Kidney glomerular epithelial cell (primary cell): ENCODE measurements at places on chromosomes 6 and 20.

DNA sequence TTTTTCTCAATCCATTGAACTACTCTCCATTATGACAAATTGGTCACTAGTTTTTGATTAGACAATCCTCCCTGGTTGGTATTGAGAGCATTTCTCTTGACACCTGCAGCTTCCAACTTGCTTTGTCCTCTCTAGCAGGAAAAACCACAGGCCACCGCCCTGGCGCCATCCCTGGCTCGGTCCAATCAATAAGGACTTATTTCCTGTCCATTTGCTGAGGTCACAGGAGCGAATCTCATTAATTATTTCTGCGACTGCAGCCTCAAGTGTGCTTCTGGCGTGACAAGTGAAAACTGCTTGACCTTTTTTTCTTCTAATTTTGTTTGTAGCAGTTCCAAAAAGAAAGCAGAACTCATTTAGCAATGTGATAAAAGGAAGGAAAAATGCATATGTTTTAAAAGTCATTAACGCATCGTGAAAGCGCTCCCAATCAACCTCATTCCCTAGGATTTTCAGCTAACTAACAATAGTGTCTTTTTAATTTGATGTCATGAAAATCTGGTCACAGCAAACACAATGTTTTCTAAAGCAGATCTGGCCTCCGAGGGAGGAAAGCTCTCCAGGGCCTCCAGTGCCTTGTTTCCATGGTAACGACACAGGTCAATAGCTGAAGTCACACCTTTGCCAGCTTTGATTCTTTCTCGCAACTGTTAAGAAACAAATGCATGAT, 39.0 kb upstream of the BEND3 start:
- no peak for DNase-seq

DNA sequence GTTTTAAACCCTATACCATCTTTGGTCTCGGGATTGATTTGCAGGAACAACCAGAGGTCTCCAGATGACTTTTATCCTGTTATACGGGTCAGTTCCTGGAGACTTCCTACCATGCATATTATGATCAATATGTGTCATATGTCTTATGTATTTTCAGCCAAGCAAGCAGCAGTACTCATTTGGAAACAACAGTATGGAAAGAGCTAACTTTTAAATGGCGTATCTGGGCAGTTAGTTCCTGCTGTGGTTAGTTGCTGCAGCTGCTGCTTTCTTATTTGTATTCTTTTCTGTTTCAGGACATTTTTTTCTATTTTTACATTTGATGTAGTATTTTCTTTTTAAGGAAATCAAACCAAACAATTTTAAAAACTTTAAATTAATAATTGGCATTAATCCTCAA, 207.5 kb downstream of the MANEA start:
- DNase-seq, result no peak

GRCh38 chr6:28225056-28225834, at the start of gene ZSCAN9:
ZSCAN9 (plus strand) TSS chr6:28225275; CDS start chr6:28227085, 1,810 bp downstream.
- peak; percentile 95 for DNase-seq

DNA sequence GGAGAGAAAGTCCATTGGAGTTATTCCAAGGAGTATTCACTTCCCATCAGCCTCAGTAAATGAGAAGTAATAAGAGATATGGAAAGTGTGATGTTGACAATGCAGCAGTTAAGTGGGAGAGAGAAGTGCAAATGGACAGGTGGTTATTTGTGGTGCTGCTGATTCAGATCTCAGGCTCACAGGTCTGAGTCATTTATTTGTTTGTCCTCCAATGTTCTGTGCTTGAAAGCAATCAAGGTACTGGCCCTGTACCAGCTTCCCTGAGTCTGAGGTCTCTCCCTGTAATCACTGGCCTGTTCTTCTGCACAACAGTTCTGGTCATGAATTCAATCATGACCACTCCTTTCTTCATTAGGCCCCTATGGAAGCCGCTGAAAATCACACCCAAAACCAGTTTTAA, 827.7 kb downstream of the MAFB start:
- no peak for DNase-seq

DNA sequence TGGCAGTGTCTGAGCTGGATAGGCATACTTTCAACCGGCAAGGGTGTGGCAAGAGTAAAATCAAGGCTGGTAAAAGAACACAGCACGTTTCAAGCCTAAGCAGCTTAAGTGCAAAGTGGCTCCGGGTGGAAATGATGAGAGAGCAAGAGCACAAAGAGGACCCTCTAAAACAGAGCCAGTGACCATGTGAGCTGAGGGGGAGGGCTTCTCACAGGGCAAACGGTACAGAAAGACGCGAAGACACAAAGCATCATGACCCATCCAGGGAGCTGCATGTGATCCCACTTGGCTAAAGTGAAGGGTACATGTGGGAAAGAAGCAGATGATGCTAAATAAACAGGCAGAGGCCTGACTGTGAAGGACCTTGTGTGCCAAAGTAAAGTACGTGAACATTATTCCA, 25.7 kb downstream of the FKBP5 start:
- no peak for DNase-seq

DNA sequence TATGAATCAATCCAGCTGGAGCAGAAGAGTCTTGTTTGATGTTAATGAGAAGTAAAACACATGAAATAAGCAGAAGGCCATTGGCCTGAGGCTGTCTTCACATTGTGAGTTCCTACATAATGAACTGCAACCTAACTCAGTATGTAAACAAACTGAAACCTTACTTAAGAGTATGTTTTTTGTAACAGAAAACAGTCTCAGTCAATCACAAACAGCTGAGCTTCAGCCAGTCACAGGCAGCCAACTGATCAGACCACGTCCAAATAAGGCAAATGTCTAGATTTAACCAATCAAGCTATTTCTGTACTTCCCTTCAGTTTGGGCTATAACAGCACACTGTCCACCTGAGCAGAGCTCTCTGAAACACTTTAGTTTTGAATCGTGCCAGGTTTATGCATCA, 234.7 kb downstream of the TRDN start:
- no peak for DNase-seq

GRCh38 chr6:89434150-89434499, 1.2 kb downstream of the ANKRD6 start:
- DNase-seq, result no peak

GRCh38 chr6:71488186-71488585, 199.6 kb downstream of the OGFRL1 start:
- no peak for DNase-seq

DNA sequence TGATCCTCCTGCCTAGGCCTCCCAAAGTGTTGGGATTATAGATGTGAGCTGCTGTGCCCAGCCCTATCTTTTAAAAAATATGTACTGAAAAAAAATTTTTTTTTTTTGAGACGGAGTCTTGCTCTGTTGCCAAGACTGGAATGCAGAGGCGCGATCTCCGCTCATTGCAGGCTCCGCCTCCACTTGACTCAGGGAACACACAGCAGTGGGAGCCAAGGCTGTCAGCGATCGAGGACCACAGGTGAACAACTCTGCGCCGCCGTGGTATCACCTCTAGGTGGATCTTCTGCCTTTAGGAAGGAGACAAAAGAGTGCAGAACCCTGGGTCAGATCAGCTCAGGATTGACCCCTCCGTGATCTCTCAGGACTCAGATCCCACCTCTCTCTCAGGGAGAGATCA, 13.7 kb downstream of the RAET1E start:
- DNase-seq, result no peak

DNA sequence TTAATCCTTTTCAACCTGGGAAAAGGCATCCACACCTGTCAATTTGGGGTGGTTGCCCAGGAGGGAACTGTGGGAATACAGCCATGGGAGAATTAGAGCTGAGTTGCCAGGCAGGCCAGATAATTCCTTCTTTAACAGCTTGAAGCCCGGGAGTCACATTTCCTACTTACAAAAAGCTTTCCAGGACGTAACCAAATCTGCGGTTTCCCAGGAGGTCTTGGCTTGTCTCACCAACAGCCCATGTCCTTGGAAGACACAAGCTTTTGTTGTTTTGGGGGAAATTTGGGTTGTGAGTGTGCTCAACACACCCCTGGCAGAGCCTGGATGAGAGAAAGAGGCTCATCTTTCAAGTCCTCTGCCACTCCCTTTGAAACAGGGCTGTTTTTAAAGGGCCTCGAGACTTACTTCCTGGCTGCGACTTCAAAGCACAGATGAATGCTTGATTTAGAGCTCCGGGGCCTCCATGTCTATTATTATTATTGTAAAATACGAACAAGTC, 465.9 kb upstream of the BTBD3 start:
- no peak for DNase-seq

- no peak for DNase-seq
These were observed 648.8 kb downstream of the QKI start for GRCh38 chr6:164063346-164063745.

GRCh38 chr20:43977252-43977651, 62.6 kb downstream of the TOX2 start:
- no peak for DNase-seq

DNA sequence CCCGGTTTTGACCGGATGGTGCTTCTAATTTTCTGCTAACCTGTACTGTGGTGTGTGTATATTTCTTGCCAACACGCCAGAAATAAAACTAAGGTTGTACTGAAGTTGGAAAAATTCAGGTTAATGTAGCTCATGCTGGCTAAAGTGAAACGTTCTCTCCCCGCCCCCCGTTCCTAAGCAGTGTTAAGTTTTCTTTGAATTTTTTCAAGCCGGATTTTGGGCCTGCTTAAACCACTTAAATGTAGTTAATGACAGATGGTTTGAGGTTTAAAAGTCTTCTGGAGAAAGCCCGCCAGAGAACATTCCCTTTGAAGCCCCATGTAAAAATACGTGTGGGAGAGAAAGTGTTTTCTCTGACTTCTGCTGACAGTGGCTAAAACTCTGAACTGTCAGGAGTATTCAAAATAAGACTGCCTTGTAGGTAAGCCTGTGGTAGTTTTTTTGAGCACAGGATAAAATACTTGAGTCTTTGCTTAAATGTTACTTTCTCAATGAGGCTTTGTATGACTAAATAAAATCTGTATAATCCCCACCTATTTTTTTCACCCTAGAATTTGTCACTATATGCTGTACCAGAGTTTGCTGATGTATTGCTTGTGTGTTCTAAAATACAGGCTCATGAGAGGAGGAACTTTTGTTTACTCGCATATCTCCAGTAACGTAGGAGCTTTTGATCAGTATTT, 101.3 kb downstream of the OR2B2 start:
- DNase-seq, result peak; percentile 15

- no peak for DNase-seq
These were observed 160.2 kb upstream of the SGK1 start for GRCh38 chr6:134477991-134478635.

GRCh38 chr20:40168981-40169620, 519.9 kb downstream of the MAFB start:
- no peak for DNase-seq

- no peak for DNase-seq
These were observed 23.1 kb downstream of the TFAP2A start for GRCh38 chr6:10391799-10392198.

- DNase-seq, result peak; percentile 1
These were observed 137.3 kb downstream of the TMEM200A start for GRCh38 chr6:130503146-130503545.

DNA sequence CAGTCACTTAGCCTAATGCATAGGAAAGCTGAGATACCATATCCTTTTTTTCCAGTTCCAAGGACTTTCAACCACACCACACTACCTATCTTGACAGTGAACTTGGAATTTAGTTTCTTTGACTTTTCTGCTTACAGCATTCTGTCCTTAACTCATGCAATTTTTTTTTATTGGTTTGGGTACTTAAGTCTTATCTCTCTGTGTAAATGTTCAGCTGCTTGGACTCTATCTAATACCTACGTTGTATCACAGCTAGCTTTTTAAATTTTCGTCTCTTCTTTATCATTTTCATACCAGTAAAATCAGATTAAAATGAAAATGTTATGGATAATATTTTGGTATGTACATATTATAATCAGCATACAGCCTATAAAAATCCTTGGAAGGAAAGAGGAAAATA, 106.9 kb upstream of the ADGRF1 start:
- DNase-seq, result no peak

- no peak for DNase-seq
These were observed 7.5 kb upstream of the LINC00237 start for GRCh38 chr20:21113697-21114096.

GRCh38 chr6:40997234-40997957, 41.6 kb downstream of the UNC5CL start:
- DNase-seq, result peak; percentile 90

DNA sequence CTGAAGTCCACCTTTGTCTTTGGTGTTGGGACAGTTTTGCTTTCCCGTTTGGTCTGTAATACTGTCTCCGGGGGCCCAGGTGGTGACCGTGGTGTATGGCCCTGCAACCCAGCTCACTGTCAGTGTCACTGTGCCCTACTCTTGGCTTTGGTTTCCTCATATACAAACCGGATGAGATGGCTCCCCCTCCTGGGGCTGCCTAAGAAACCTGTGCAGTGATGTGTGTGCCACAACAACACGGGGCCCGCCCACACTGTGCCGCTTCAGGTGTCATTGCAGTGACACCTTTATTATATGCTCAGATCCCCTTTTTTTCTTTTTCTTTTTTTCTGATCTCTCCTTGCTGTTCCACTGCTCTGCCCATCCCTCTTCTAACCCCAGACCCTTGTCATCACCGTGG, 73.9 kb downstream of the RAMACL start:
- no peak for DNase-seq

DNA sequence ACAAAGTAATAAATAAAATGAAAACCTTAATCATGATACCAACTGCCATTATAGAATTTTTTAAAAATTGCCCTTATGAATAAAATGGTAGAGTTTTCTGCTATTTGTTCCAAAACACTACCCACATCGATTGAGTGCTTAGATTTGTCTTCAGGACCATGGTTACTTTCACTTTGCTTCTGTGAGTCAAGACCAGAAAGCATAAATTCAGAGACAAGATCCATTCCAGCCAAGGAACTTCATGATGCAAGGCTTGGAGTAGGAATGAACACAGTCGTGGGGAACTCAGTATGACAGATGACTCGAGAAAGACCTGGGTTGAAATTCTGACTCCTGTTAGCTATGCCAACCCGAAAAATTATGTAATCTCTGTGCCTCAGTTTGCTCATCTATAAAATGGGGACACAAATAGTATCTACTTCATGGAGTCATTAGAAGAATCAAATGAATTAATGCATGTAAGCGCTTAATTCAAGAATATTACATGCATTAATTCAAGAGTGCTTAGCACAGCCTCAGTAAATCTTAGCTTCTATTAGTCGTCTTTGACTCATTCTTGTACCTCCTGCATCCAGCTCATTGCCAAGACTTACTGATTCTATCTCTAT, 72.5 kb upstream of the MYLIP start:
- no peak for DNase-seq

- DNase-seq, result no peak
These were observed 43.2 kb upstream of the FNDC1 start for GRCh38 chr6:159125951-159126352.

GRCh38 chr20:35395728-35396127, 16.0 kb downstream of the UQCC1 start:
- DNase-seq, result peak; percentile 15

DNA sequence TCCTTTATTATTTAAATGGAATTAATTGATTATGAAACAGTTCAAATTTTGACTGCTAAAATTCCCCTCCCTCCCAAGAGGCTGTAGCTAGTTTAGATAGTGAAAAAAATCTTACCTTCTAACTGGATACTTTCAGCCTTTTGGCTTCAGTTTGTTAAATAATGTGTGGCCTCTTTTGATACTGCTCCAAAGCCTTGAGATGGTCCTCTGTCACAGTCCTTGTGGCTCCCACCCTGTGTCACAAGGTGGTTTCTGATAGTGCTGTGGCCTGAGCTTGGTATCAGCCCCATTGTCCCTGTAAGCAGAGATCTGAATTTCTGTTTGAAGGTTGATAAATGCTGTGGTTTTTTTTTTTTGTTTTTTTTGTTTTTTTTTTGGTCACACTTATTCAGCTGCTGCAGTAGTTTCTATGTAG, 20.8 kb downstream of the PANK2 start:
- no peak for DNase-seq
